ENCODE measurements at places on chromosomes 1 and 21.

DNA sequence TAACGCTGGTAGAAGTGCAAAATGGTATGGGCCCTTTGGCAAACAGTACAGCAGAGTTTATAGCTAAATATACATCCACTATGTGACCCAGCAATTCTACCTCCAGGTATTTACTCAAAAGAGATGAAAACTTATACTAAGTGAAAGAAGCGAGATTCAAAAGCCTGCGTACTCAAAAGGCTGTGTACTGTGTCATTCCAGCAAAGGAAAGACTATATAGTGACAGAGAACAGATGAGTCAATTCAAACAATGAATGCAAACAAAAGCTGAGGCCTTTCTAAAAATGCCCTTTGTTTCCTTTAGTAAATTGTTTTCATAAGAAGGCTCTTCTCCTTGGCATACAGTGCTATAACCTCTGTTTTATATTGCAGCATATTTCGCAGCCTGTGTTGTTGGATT, 268.8 kb upstream of the CSF3R start:
- no peak for DNase-seq

DNA sequence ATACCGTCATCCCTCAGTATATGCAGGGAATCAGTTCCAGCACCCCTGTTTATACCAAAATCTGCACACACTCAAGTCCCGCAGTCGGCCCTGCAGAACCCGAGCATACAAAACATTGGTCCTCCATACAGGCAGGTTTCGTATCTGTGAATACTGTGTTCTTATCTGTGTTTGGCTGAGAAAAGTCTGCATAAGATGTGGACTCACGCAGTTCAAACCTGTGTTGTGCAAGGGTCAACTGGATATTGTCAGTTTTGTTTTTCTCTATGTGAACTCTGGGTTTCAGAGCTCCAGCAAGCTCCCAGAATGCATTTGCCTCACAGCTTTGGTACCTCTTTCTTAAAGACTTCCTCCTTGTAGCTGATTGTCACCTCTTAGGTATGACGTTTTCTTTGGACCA, 100.6 kb downstream of the NR5A2 start:
- DNase-seq = no peak

- DNase-seq = no peak
These were observed 10.8 kb upstream of the SMIM12 start for GRCh38 chr1:34870395-34870794.

- DNase-seq = no peak
These were observed 53.2 kb upstream of the RAVER2 start for GRCh38 chr1:64691626-64692025.

DNA sequence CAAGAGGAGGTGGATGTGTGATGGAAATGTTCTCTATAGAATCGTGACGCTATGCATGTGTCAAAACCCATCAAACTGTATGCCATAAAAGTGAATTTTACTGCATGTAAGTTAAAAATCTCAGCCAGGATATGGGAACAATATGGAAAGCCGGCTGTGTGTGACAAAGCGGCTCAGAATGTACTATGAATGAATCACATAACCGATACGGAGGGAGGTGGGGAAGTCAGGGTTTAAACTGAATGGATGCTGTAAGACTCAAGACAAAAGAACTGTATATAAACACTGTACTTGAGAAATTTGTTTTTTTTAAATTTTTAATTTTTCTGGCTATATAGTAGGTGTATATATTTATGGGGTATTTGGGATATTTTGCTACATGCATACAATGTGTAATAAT, 111.6 kb upstream of the PDE4B start:
- no peak for DNase-seq

- DNase-seq = peak; percentile 29
These were observed 18.4 kb downstream of the CCT3 start for GRCh38 chr1:156319664-156320063.

- DNase-seq = no peak
These were observed 135.5 kb downstream of the HIVEP3 start for GRCh38 chr1:41783189-41783639.

- DNase-seq = no peak
These were observed 68.5 kb upstream of the DUSP10 start for GRCh38 chr1:221810406-221810805.

GRCh38 chr1:43796111-43796581, 88.8 kb downstream of the ST3GAL3 start:
- DNase-seq = no peak

GRCh38 chr1:117164209-117164608, 42.7 kb upstream of the TRIM45 start:
- no peak for DNase-seq
